Right lung (tissue), 10 donors: ENCODE measurements at places on chromosomes 4 and X. TPM values are rescaled to one million over a fixed set of nuclear protein-coding genes. Genes with fewer than 3 reads are reported as not detected.
A peak's percentile ranks its signal among the peaks of the same experiment; 100 is the strongest.

FDCSP gene
- not detected for polyA plus RNA-seq

- DNase-seq: no peak
These were observed 40.2 kb upstream of the NHSL2 start for GRCh38 chrX:71870208-71871098.

QDPR gene
- 44.4 TPM for polyA plus RNA-seq

GRCh38 chr4:6560416-6561172, 14.4 kb upstream of the MAN2B2 start:
- no peak for DNase-seq

LRP2BP gene
- polyA plus RNA-seq: 5.1 TPM

GRCh38 chrX:150849996-150850720, 48.3 kb downstream of the CD99L2 start:
- DNase-seq: no peak

GRCh38 chr4:61580721-61581377, 380.7 kb downstream of the ADGRL3 start:
- no peak for DNase-seq

DNA sequence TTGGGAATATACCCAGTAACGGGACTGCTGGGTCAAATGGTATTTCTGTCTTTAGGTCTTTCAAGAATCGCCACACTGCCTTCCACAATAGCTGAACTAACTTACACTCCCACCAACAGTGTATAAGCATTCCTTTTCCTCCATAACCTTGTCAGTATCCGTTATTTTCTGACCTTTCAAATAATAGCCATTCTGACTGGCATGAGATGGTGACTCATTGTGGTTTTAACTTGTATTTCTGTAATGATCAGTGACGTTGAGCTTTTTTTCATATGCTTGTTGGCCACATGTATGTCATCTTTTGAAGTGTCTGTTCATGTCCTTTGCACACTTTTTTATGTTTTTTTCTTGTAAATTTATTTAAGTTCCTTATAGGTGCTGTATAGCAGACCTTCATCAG, 81.2 kb downstream of the ADAM29 start:
- DNase-seq: no peak

GRCh38 chr4:8706216-8707044, 113.9 kb downstream of the CPZ start:
- DNase-seq: no peak

DNA sequence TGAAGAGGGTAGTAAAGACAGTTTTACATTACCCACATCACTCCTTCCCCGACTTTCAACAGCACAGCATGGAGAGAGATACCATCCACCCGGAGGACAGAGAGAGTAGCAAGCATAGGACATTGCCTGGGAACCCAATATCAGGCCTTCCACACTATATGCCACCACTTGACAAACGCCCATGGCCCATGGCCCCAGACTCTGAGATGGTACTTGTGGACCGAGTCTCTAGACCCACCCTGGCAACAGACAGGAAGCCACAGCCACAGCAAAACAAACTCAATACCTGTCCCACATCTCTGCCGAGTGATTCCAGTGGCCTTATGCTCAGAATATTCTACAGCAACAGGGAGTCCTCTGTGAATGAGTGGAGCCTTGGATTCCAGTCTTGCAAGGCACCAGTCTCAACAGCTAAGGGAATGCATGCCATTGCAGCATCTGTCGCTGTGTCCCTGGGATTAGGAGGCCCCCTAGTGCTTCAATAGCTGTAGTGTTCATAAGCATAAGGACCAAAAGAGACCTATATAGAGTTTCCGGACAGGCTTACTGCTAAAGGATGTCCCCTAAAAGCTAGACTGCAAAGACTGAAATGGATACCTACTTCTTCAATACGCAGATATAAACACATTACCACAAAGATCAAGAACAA, 14.7 kb upstream of the CT55 start:
- peak; percentile 10 for DNase-seq

GRCh38 chrX:24955372-24955930, 60.3 kb downstream of the ARX start:
- DNase-seq: no peak

GRCh38 chrX:134715930-134716619, 57.8 kb upstream of the PLAC1 start:
- no peak for DNase-seq

DNA sequence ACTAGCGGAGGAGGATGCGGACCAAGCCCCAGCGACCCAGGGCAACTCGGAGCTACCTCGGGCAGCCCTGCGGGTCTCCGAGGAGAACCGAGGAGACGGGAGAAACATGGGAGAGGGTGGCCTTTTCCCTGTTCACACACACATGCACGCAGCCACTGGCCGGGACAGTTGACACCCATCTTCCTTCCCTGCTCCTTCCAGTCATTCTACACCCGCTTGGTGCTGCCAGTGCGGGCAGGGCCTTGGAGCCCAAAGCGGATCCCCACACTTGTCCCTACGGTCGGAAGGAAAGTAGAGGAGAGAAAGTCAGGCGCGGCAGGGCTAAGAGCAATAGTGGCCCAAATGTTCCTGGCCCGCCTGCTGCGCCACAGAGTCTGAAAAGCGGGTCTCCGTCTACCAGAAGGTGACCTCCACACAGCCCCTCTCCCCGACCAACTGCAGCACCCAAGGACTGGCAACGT, 1.1 kb upstream of the PPP3CA start:
- no peak for DNase-seq

NSDHL gene
- 17.9 TPM for polyA plus RNA-seq

DNA sequence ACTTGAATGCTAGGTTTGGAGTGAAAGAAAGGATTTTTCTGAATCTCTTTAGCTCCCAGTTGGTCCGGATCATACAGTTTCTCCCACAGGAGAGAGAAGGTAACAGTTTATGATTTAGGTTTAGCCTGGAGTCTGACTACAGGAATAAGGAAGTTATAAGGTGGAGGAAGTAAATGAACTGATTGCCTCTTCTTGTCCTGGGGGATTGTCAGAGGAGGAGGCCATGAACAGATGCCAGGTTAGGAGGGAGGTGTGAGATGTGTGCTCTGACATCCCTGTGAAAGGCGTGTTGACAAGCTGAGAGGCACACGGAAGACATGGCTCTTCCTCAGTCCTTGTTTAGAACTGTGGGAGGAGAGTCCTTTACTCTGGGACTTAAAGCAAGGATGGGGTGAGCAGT, 64.4 kb downstream of the CHRNA9 start:
- no peak for DNase-seq

LANCL3 gene
- 4.0 TPM for polyA plus RNA-seq

VSIG4 gene
- polyA plus RNA-seq: 6.7 TPM

RPS6KA6 gene
- polyA plus RNA-seq: 10.5 TPM

FRMPD4 gene
- polyA plus RNA-seq: 0.86 TPM

OPHN1 gene
- polyA plus RNA-seq: 10.1 TPM

ADAMTS3 gene
- 8.9 TPM for polyA plus RNA-seq

- DNase-seq: no peak
These were observed 1.2 kb downstream of the CYTL1 start for GRCh38 chr4:5018096-5018495.

DNA sequence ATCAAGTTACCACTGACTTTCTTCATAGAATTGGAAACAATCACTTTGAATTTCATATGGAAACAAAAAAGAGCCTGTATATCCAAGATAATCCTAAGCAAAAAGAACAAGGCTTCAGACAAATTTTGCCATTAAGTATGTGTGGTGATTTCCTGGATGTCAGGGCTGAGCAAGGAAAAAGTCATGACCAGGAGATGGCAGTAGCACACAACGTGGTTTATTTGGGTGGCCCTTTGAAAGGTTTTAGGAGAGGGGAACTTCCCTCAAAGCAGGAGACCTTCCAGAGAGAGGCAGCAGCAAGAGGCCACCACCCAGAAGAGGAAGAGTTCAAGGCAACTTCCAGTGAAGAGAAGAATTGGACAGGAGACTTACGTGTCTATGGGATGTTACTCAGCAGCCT, 18.1 kb upstream of the ZXDB start:
- DNase-seq: no peak

OTC gene
- polyA plus RNA-seq: 0.12 TPM

DNA sequence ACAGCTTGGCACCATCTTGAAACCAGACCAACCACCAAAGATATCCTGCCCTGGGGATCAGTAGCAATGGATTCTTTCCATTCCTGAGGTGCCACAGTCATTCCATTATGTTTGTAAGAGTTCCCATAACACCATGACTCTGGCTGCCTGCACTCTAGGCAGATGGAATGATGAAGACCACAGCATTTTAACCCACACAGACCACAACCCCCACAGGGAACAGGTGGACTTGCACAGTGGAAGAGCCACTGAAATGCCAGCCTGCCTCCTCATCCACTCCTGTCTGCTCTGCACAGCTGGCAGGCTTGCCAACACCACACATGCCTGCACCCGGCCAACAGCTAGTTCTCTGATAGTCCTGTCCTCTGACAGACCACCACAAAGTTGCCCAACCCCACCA, 2362.2 kb upstream of the AGA start:
- DNase-seq: no peak

- DNase-seq: no peak
These were observed 60.2 kb upstream of the VCX3B start for GRCh38 chrX:8404471-8404870.

SSX3 gene
- polyA plus RNA-seq: not detected

P2RY4 gene
- polyA plus RNA-seq: 0.40 TPM

- DNase-seq: no peak
These were observed 133.8 kb upstream of the TACR3 start for GRCh38 chr4:103853627-103854026.
